ENCODE measurements at places on chromosomes 4 and X. TPM values are rescaled to one million over a fixed set of nuclear protein-coding genes. Genes with fewer than 3 reads are reported as not detected.

The GPM6B gene
- total RNA-seq: not detected

DNA sequence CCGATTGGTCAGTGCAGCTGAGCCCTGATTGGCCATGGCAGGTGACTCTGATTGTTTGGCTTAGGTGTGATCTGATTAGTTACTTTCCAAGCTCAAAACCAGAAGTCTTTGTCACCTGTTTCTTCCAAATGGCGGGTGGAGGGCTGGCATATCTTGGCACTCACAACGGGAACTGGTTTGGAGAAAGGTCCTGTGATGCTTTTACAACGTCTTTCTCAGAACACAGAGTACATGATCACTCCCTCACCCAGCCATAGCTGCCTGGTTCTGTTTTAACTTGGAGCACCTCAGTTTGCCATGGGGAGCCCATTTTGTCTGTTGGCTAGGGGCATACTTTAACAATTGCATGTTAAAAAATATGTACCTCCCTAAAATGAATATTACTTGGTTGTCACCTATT, 13.0 kb upstream of the XK start:
- no peak for DNase-seq
- no peak overlapping the region for H3K27ac ChIP-seq
- peaks cover 2% of the 10 kb centered on the region for H3K27me3 ChIP-seq
- H3K36me3 ChIP-seq: no peaks in the 10 kb centered on the region
- H3K4me1 ChIP-seq: no peaks in the 10 kb centered on the region
- H3K4me3 ChIP-seq: no peak overlapping the region

- no peaks in the 10 kb centered on the region for H3K4me1 ChIP-seq
- no peak overlapping the region for H3K4me3 ChIP-seq
- H3K27ac ChIP-seq: no peak overlapping the region
- peak; percentile 67 for DNase-seq
- H3K27me3 ChIP-seq: no peaks in the 10 kb centered on the region
These were observed 105.6 kb downstream of the CNKSR2 start for GRCh38 chrX:21479695-21480270.

The TSR2 gene
- total RNA-seq: 40.8 TPM

Data from activated CD4-positive, alpha-beta T cell treated with anti-CD3 and anti-CD28 coated beads, Interleukin-2, amount 10 ng/mL, durations not matched to agents 24 days and 14 days (primary cell).